ENCODE measurements at places on chromosomes 11 and 22.

DNA sequence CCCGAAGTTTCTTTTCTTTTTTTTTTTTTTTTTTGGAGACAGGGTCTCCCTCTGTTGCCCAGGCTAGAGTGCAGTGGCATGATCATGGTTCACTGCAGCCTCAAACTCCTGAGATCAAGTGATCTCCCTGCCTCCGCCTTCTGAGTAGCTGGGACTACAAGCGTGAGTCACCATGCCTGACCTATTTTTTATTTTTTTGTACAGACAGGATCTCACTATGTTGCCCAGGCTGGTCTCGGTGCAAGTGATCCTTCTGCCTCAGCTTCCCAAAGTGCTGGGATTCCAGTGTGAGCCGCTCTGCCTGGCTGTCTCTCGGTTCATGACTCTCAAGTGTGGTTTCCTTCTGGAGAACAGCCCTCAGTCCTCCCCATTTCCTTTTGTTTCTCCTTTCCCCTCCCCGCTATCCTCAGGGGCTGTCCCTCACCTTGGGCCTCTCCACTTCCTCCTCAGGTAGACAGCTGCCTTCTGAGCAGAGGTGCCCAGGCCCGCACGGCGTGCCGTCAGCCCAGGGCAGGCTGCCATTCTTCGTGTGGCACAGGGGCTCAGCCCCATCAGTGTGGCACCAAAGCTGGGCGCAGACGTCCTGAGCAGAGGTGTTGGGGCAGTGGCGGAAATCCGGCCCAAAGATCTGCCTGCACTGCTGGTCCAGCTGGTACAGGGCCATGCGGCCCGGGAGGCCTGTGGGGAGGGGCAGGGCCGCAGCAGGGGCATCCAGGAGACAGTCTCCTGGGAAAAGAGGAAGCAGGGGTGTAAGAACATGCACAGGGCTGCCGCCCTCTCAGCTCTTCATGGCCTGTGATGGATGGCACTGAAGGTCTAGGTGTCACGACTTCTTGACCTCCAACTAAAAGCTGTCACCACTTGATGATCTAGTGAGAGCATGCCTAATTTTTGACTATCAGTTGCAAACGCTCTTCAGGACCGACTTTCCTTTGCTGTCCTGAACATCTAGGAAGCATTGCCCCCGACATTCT, 14.0 kb downstream of the ADAMTS8 start:
- ATAC-seq: no peak

DNA sequence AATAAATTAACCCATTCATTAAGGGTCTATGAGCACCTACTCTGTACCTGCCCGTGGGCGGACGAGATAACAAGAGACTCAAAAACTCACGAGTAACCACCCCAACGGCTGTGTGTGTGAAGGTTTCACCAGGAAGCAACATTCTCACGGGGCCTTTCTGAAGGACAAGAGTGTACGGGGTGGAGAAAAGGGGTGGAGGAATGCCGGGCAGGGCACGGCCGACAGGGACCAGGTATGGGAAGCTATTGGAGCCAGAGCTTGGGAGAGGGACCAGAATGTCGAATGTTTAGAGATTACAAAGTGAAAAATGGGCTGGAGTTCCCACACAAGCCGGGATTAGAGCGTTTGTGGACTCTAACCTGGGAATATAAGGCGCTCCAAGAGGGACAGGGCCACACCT, 1.6 kb downstream of the KMT5B start:
- no peak for ATAC-seq

GRCh38 chr11:10808235-10808552, 532 bp downstream of the EIF4G2 start:
- peak; percentile 3 for ATAC-seq

DNA sequence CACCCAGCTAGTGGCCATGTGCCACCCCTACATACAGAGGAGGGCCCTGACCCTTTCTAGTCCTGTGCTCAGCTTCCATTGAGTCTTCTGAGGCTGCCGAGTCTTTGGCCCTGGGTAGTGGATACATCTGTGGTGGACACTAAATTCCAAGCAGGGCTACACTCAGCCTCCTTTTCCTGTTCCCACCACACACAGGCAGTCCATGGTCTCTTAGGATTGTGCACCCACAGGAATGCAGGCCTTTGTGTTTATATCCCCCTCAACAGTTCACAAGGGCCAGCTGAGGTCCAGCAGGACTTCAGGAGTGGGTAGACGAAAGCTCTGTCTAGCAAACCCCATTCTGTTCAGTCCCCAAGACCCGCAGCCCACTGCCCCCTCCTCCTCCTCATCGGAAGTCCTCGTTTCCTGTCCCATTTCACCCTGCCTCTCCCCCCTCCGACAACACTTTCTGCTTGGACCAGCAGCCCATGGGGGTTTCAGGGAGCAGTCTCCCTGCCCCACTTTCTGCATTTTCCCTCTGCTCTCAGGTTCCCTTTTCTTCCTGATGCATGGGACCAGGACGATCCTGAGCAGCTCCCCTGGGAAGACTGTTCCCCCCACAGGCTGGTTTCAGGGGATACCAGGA, 91.8 kb downstream of the SWAP70 start:
- ATAC-seq: no peak

DNA sequence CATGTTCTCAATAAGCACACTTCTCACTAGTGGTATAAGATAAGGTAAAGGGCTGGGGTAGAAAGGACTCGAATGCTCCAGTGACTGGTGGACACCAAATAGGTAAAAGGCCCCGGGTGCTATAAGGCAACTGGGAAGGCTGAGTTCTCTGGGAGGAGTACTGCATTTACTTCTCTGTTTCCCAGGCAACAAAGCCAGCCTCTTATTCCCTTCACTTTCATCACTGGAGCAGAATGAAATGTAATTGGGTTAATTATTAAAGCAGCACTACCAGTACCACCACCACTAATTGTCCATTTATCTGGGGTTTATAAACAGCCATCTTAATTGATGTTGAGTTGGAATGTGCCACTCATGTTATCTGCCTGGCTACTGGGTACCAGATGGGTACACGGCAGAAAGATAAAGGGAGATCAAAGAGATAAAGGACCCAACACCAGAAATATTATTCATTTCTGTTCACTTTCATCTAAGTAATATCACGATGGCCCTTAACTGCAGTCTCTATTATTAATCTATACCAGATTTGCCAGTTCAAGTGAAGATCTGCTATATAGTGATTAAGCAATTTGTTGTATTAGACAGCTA, 94.4 kb upstream of the CHRM4 start:
- ATAC-seq: no peak

GRCh38 chr22:49583886-49584505, 243.7 kb downstream of the BRD1 start:
- ATAC-seq: no peak

DNA sequence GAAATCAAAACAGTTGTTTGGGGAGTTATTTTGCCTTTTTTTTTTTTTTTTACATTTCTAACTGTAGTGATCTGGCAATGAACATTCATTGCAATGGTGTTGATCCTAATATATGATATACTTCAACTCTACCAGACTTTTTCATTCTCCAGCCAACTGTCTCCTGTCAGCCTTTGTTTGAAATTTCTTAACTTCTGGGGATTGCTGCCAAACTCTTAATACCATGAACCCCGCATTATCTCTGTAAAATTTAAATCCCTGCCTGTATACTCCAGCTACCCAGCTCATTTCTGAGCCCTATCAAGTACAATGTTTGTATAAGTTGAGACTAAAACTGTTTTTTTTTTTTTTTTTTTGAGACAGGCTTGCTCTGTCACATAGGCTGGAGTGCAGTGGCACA, 280.7 kb downstream of the TTC28 start:
- no peak for ATAC-seq

- ATAC-seq: no peak
Measured at GRCh38 chr11:1959786-1960185, 12.7 kb downstream of the MRPL23 start.

- no peak for ATAC-seq
Measured at GRCh38 chr11:31110830-31111229, 258.7 kb downstream of the DCDC1 start.
